Activated T-helper 2 cell treated with anti-CD3 and anti-CD28 coated beads, Interferon-gamma antibody, Interleukin-2, Interleukin-4, amounts not matched to agents 10 μg/mL and 5 μg/mL and 100 μg/mL, durations not matched to agents 14 hours and 24 hours and 36 hours (primary cell): ENCODE measurements at places on chromosomes 1 and 21. TPM values are rescaled to one million over a fixed set of nuclear protein-coding genes. Genes with fewer than 3 reads are reported as not detected.

The UBASH3A gene
- 86.0 and 87.4 TPM in 2 replicates for total RNA-seq

The FCRLA gene
- not detected in 2 replicates for total RNA-seq

The ZBTB8B gene
- 0.02 TPM in 1 of 2 replicates, not detected in the other for total RNA-seq

The DNALI1 gene
- total RNA-seq, result not detected in 2 replicates

The KIF26B gene
- total RNA-seq, result 0.28 and 0.37 TPM in 2 replicates

The C1orf146 gene
- not detected in 2 replicates for total RNA-seq

The DYNLT5 gene
- not detected in 2 replicates for total RNA-seq

The CYP4Z1 gene
- total RNA-seq, result not detected in 2 replicates

The MTF1 gene
- 24.8 and 27.8 TPM in 2 replicates for total RNA-seq

The TCHH gene
- total RNA-seq, result 0.02 TPM in 1 of 2 replicates, not detected in the other

The CD160 gene
- not detected in 2 replicates for total RNA-seq

DNA sequence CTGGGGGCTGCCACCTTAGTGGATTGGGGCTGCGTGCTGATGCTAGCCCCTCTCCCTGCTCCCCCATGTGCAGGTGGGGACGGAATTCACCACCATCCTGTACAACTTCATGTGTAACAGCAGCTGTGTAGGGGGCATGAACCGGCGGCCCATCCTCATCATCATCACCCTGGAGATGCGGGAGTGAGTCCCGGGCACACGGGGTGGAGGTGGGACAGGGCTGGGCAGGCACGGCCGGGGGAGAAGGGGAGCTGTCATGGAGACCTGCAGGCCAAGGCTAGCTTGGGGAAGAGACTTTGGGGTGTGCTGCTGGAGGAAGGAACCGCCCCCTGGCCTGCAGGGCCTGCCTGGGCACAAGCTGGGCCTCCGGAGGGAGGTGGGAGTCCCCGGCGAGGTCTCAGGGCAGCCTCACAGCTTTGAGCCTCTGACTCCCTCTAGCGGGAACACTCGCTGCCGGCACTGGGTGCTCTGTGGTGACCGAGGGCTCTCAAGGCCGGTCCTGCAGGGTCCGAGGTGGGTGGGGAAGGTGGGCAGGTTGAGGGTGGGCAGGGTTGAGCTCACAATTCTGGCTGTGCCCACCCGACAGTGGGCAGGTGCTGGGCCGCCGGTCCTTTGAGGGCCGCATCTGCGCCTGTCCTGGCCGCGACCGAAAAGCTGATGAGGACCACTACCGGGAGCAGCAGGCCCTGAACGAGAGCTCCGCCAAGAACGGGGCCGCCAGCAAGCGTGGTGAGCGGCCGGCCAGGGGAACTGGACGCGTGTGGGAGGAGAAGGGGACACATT, 25.0 kb upstream of the CCDC27 start:
- H3K4me1 ChIP-seq, result no peaks in the 10 kb centered on the region
- H3K36me3 ChIP-seq, result no peaks in the 10 kb centered on the region
- no peak overlapping the region for H3K4me3 ChIP-seq
- H3K27me3 ChIP-seq, result no peaks in the 10 kb centered on the region
- no peak overlapping the region for H3K27ac ChIP-seq

GRCh38 chr1:171188388-171189266, 3.5 kb downstream of the FMO2 start:
- no peaks in the 10 kb centered on the region for H3K4me1 ChIP-seq
- H3K36me3 ChIP-seq, result no peaks in the 10 kb centered on the region
- DNase-seq, result peak; percentile 10
- H3K4me3 ChIP-seq, result no peak overlapping the region

DNA sequence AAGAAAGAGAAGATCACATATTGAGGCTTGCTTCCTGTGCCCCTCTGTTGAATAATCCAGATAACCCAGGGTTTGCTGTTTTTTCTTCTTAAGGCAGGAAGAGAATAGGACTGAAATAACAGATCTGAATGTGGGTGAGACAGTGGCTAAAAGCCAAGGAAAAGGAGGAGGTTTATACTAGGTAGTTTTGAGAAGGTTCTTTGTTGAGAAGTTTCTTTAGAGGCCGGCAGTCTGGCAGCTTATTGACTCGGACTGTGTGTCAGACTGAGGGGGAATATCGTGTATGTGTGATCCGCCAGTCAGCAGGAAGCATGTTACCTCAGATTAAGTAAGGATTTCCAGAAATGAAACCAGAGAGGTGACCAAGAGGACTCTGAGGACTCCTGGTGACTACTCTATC, 119.8 kb downstream of the PLA2G4A start:
- no peak overlapping the region for H3K4me3 ChIP-seq
- peaks cover 3% of the 10 kb centered on the region for H3K4me1 ChIP-seq
- DNase-seq, result no peak

DNA sequence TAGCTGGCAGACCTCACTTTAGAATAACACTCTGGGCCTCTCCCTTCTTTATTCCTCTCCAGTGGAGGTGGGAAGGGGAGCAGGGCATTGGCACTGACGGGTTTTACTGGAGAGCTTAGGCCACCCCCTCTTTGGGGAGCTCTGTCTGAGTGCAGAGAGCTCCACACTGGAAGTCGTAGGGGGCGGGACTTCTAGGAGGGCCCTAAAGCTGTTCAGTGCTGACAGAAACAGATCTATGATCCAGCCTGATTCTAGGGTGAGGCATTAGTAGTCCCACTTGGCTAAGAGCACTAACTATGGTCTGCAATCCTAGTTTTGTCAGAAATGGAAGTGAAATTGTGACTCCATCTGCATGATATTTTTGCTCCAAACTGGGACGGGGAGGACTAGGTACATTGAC, 138.7 kb downstream of the MIS18A start:
- DNase-seq, result no peak
- H3K36me3 ChIP-seq, result no peaks in the 10 kb centered on the region
- H3K27ac ChIP-seq, result no peak overlapping the region
- no peak overlapping the region for H3K4me3 ChIP-seq
- H3K4me1 ChIP-seq, result no peaks in the 10 kb centered on the region

- peaks cover 13% of the 10 kb centered on the region for H3K27me3 ChIP-seq
- H3K4me1 ChIP-seq, result no peaks in the 10 kb centered on the region
- no peak for DNase-seq
Observed at GRCh38 chr1:22848405-22848804, 124.3 kb downstream of the LACTBL1 start.

- H3K27ac ChIP-seq, result no peak overlapping the region
- no peaks in the 10 kb centered on the region for H3K36me3 ChIP-seq
- H3K4me3 ChIP-seq, result no peak overlapping the region
- DNase-seq, result no peak
Observed at GRCh38 chr21:36804874-36805611, 106.1 kb downstream of the SIM2 start.

- H3K4me3 ChIP-seq, result no peak overlapping the region
- no peaks in the 10 kb centered on the region for H3K4me1 ChIP-seq
- no peak overlapping the region for H3K27ac ChIP-seq
- H3K27me3 ChIP-seq, result no peaks in the 10 kb centered on the region
- no peak for DNase-seq
Observed at GRCh38 chr1:237891266-237891665, 544 bp upstream of the ZP4 start.

- H3K4me1 ChIP-seq, result peaks cover 5% of the 10 kb centered on the region
- peaks cover 3% of the 10 kb centered on the region for H3K27me3 ChIP-seq
- no peak overlapping the region for H3K27ac ChIP-seq
- no peak overlapping the region for H3K4me3 ChIP-seq
Observed at GRCh38 chr1:43206600-43207228, 34.6 kb downstream of the CFAP57 start.

GRCh38 chr1:204267191-204267601, 53.4 kb upstream of the GOLT1A start:
- no peaks in the 10 kb centered on the region for H3K36me3 ChIP-seq
- H3K27ac ChIP-seq, result no peak overlapping the region
- peaks cover 4% of the 10 kb centered on the region for H3K27me3 ChIP-seq
- H3K4me3 ChIP-seq, result no peak overlapping the region

GRCh38 chr1:239778208-239778813, 313.4 kb upstream of the FMN2 start:
- no peak overlapping the region for H3K27ac ChIP-seq
- H3K36me3 ChIP-seq, result no peaks in the 10 kb centered on the region
- peaks cover 1% of the 10 kb centered on the region for H3K27me3 ChIP-seq
- H3K4me1 ChIP-seq, result no peaks in the 10 kb centered on the region

- H3K27ac ChIP-seq, result no peak overlapping the region
- H3K4me3 ChIP-seq, result no peak overlapping the region
- H3K36me3 ChIP-seq, result peaks cover 19% of the 10 kb centered on the region
Observed at GRCh38 chr1:63320022-63320721, 2.2 kb upstream of the FOXD3 start.

DNA sequence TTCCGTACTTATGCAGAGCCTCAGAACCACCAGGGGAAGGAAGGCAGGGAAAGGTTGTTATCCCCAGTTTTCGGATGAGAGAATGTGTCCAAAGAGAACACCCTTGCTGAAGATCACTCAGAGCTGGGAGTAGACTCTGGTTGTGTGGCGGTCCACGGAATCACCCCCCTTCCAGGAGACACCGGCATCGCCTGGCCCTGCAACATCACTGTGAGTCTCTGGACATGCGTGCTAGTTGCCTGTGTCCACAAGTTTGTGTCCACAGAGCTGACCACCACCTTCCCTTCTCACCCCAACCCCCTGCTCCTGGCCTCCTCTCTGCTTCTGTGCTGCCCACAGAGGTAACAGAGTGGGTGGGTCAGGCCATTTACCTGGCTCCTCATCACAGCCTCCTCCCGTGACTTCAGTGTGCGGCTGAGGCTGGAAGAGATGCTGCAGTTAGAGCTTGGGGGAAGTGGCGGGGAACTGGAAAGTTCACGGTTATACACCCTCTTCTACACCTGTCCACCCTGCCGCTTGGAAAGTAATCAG, 7.3 kb downstream of the MYBPH start:
- no peak overlapping the region for H3K4me3 ChIP-seq
- no peaks in the 10 kb centered on the region for H3K36me3 ChIP-seq
- H3K4me1 ChIP-seq, result no peaks in the 10 kb centered on the region
- no peak for DNase-seq

GRCh38 chr21:36566644-36567043, 86.7 kb upstream of the CLDN14 start:
- peaks cover 11% of the 10 kb centered on the region for H3K27me3 ChIP-seq
- H3K36me3 ChIP-seq, result no peaks in the 10 kb centered on the region
- no peak overlapping the region for H3K4me3 ChIP-seq
- H3K4me1 ChIP-seq, result no peaks in the 10 kb centered on the region

DNA sequence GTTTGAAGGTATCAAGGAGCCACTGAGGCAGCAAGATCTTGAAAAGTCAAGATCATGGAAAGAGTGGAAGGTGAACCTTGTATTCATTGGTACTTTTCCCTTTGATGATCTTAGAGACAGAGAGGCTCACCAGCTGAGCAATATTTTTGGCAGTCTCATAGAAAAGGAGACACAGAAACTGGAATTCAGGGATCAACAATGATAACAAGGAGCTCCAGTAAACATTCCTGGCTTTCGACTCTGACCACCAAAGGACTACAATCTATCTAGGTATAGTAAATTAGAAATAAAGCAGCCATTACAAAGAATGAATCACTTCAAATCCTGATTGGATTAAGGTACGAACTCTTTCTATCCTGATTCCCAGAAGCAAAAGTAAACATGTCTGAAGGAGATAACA, 615.4 kb downstream of the KIF26B start:
- H3K4me3 ChIP-seq, result no peak overlapping the region
- no peak for DNase-seq
- no peaks in the 10 kb centered on the region for H3K27me3 ChIP-seq
- no peaks in the 10 kb centered on the region for H3K36me3 ChIP-seq

GRCh38 chr21:46604329-46604974, 430 bp downstream of the S100B start:
- H3K36me3 ChIP-seq, result no peaks in the 10 kb centered on the region
- no peak overlapping the region for H3K4me3 ChIP-seq
- DNase-seq, result no peak
- H3K27me3 ChIP-seq, result peaks cover 1% of the 10 kb centered on the region
- no peak overlapping the region for H3K27ac ChIP-seq
- peaks cover 19% of the 10 kb centered on the region for H3K4me1 ChIP-seq

- no peaks in the 10 kb centered on the region for H3K36me3 ChIP-seq
- H3K27me3 ChIP-seq, result no peaks in the 10 kb centered on the region
- no peak for DNase-seq
- no peak overlapping the region for H3K4me3 ChIP-seq
- H3K4me1 ChIP-seq, result peaks cover under 1% of the 10 kb centered on the region
Observed at GRCh38 chr1:194230351-194231144, 1044.1 kb upstream of the B3GALT2 start.

- H3K27ac ChIP-seq, result no peak overlapping the region
- H3K4me3 ChIP-seq, result no peak overlapping the region
- no peak for DNase-seq
- no peaks in the 10 kb centered on the region for H3K27me3 ChIP-seq
Observed at GRCh38 chr1:4000811-4001251, 100.8 kb upstream of the C1orf174 start.

DNA sequence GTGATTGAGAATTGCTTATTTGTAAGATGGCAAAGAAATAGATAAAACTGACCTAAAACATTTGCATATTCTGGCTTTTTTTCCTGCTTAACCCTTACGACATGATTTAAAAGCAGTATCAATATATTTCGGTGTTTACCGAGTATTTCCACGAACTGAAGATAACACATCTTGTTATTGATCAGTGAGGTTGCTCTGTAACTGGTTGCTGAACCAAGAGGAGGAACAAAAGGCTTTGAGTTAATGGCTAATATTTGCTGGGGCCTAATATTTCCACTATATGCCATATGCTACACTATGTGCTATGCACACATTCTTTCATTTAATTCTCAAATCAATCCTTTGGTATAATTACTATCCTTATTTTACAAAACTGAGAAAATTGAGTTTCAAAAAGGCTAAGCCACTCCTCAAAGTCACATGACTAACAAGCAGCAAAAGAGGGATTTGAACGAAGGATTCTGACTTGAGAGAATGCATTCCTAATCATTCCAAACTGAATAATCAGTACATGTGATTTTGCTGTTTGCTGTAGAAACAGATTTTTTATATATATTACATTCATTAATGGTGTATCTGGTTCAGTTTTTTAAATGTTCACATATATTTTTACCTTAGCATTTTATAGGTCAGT, 346.0 kb downstream of the USP25 start:
- H3K27me3 ChIP-seq, result no peaks in the 10 kb centered on the region
- DNase-seq, result no peak
- H3K4me1 ChIP-seq, result no peaks in the 10 kb centered on the region
- no peak overlapping the region for H3K4me3 ChIP-seq
- H3K36me3 ChIP-seq, result no peaks in the 10 kb centered on the region
- no peak overlapping the region for H3K27ac ChIP-seq

GRCh38 chr1:245099401-245099800, 55.4 kb upstream of the KIF26B start:
- no peaks in the 10 kb centered on the region for H3K4me1 ChIP-seq
- no peak overlapping the region for H3K4me3 ChIP-seq
- no peaks in the 10 kb centered on the region for H3K36me3 ChIP-seq
- no peak for DNase-seq

DNA sequence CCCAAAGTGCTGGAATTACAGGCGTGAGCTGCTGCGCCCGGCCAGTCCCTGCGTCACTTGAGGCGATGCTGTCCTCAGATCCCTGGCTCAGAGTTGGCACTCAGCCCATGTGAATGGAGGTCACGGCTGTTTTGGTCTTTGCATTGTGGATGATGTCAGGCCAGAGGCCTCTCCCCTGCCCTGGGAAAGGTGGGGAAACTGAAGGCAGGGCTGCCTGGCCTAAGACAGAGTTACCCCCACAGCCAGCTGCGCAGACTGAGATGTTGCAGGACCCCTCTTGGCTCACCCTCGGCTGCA, 821 bp downstream of the MASP2 start:
- DNase-seq, result no peak
- no peak overlapping the region for H3K4me3 ChIP-seq
- H3K27ac ChIP-seq, result no peak overlapping the region
- H3K27me3 ChIP-seq, result no peaks in the 10 kb centered on the region
- H3K4me1 ChIP-seq, result no peaks in the 10 kb centered on the region
- H3K36me3 ChIP-seq, result no peaks in the 10 kb centered on the region

- H3K4me1 ChIP-seq, result peaks cover 4% of the 10 kb centered on the region
- H3K27ac ChIP-seq, result no peak overlapping the region
- DNase-seq, result no peak
- no peaks in the 10 kb centered on the region for H3K36me3 ChIP-seq
- peaks cover 24% of the 10 kb centered on the region for H3K27me3 ChIP-seq
Observed at GRCh38 chr1:112735752-112736151, 20.6 kb upstream of the PPM1J start.
